ENCODE measurements at places on chromosomes 1 and 21.
A peak's percentile ranks its signal among the peaks of the same experiment; 100 is the strongest.

DNA sequence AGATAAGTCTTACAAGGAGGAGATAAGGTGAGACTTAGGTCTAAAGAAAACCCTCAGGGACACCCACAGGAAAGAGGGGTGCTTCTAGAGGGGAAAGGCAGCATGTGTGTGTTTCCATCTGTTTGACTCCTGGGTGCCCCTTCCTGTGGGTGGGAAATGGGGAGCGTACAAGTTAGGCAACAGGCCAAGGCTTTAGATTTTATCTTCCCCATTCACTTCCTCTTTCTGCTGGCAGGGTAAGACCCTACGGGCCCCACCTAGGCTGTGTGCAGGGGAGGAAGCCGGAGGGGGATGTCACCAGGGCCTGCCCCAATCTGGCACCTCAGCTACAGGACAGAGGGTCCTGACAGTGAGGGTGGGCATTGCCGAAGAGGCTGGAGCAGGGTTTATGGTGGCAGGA lies 2.5 kb upstream of the OLIG1 start:
- no peak for DNase-seq

- no peak for DNase-seq
Observed at GRCh38 chr1:94239796-94240195, 2.4 kb upstream of the ARHGAP29 start.

DNA sequence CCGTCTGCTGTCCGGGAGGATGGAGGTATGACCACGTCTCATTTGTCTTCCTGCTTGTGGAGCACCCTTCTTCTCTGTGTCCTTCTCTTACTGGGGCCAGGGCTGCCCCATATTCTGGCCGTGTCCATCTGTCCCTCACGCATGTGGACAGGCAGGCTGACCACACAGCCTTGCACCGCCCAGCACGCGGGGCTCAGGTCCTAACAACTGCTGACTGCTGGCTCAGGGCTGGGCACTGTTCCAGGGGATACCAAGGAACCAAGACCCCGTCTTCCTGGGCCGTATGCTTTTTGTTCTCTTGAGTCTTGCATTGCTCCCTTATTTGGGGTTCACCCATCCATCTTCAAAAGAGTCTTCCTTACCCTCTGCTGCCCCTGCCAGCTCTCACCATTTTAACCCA lies 17.5 kb upstream of the SPSB1 start:
- no peak for DNase-seq

- no peak for DNase-seq
Observed at GRCh38 chr1:40879482-40880175, 17.5 kb upstream of the CITED4 start.

GRCh38 chr1:157734321-157734720 lies 33.8 kb upstream of the FCRL3 start:
- peak; percentile 28 for DNase-seq

DNA sequence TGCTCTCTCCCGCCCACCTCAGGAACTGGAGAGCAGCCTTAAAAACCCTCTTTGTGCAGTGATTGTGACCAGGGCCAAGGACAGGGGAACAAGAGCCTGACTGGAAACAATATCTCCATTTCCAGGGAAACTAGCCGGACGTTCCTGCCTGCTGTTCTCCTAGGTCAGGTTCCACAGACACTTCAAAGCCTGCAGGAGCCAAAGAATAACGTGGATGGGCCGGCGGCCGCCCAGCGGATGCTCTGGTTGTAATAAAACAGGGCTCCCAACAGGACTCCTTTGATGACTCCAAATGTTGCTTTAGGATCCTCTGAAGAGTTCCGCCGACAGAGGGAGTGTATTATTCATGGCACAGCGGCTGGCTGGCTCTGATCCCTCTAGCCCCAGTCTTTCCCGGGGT lies 162.2 kb downstream of the PLXNA2 start:
- no peak for DNase-seq

- no peak for DNase-seq
Observed at GRCh38 chr1:2470290-2471158, 5.6 kb upstream of the PLCH2 start.

DNA sequence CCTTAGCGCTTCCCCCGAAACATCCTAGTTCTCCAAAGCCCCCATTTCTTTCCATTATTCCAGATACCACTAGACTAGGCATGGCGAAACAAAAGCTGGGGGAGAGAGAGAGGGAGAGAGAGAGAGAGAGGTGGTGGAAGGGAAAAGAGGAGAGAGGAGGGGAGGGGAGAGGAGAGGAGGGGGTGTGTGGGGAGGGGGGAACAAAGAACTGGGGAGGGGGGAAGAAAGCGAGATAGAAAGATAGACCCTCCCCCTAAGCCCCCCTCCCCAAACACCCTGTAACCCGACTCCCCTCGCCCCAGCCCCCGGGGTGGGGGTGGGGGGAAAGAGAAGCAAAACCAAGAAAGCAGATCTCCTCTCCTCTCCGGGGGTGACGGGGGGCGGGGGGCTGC lies 352 bp downstream of the MEX3A start:
- DNase-seq: no peak

DNA sequence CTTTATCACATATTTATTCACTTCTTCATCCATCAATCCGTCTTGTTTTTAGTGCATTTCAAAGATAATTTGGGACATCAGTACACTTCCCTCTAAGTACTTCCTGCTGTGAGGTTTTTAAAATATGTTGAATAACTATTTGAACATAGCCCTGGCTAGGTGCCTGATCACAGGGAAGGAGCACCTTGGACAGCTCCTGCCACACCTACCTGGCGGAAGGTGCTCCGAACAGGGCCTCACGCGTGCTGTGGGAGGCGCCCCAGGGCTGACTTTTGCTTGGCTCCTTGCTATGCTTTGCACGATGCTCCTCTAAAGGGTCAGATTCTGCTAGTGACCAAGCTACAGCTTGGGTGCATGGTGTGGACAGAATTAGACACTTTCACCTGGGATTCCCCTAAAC lies 4.9 kb upstream of the ATXN7L2 start:
- DNase-seq: no peak

DNA sequence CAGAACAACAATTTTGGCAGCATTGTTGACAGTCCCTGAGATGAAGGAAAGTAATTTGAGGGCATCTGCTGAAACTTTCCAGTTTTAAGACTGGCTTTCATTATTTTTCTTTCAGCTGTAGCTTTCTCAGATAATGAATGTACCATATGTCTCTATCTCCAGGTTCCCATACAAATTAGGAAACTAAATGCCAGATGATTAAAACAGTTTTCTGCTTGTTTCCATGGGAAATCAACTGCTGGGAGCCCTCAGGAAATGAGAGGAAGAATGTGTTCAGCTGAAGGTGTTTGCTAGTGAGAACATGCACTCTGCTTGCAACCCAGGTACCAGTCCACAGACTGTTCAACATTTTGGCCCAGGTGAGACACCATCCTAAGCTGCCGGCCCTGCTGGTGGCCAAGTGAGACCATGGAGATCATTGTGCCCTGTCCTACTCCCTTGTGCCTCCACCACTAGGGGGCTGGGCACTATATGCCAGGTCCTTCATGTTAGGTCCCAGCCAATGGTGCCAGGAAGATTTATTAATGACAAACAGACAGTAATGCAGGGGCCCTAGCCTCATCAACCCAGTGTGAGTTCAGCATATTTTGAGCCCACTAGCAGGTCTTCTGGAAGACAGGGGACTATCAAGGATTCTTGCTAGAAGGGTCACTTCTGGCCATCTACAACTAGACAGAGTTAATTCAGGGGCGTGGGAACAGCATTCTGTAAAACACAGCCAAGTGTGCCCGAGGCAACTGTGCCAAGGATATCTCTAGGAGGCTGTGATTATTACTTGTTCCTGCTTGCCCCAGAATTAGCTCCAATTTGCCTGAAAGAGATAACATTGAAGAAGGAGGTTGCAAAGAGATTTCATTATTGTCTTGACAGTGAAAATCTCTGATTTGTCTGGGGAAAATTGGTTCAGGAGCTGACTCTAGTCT lies 17.0 kb upstream of the LRRC8C start:
- DNase-seq: no peak

GRCh38 chr1:202160377-202160940 lies at the start of gene PTPN7:
Gene PTPN7 (minus strand): TSS chr1:202160602. CDS start chr1:202159402, 1,200 bp downstream.
- DNase-seq: peak; percentile 58

- DNase-seq: no peak
Observed at GRCh38 chr1:206866062-206866461, 639 bp downstream of the IL20 start.

DNA sequence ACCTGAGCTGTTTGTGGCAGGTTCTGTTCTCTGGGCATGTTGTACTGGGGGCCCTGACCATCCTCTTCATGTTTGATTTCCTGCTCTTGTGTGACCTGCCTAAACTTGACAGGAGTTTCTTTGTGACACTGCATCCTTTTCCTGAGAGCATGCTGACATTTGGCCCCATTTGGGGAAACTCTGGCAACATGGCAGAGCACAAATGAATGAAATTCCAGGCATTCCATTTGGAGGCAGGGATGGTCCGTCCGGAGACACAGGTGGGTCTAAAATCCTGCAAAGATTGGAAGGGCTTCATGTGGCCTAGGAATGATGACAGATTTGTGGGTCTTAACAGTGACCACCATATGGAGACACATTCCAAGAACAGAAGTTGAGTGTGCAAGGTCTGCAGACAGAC lies 184.0 kb downstream of the FCRL5 start:
- DNase-seq: no peak

GRCh38 chr1:182917378-182917777 lies 35.6 kb downstream of the SHCBP1L start:
- no peak for DNase-seq

DNA sequence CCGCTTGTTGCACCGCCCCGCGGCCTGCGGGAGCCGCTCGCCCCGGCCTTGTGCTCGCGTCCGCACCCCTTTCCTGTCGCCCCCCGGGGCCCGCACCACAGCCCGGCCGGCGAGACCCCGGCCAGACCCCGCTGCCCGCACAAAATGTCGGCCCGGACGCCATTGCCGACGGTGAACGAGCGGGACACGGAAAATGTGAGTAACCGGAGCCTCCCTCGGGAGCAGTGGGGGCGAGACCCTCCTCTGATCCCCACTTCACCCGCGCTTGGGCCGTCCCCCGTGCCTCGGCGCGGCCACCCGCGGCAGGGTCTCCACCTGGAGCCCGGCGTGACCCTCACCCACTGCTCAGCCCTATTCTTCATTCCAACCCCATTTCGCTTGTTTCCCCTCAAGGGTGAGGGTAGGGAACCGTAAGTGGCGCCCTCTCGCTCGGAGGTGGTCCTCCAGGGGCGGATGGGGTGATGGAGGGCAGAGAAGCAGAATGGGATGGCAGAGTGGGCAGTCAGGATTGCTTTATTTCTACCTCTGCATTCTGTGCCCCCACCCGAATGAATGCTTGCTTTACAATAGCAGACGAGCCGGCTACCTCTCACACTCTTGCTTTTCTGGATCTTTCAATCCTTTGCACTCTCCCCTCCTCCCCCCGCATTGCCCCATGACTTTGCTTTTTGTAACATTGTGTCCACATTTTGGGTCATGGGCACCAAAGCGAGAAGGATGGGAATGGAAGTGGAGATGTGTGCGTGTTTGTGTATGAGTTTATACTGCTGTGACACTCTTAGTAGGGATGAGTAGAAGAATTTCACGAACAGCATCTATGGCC lies 954 bp downstream of the MARK1 start:
- no peak for DNase-seq

All from COLO829 (cell line).